ENCODE measurements at places on chromosomes 13 and 19. TPM values are rescaled to one million over a fixed set of nuclear protein-coding genes. Genes with fewer than 3 reads are reported as not detected.

DNA sequence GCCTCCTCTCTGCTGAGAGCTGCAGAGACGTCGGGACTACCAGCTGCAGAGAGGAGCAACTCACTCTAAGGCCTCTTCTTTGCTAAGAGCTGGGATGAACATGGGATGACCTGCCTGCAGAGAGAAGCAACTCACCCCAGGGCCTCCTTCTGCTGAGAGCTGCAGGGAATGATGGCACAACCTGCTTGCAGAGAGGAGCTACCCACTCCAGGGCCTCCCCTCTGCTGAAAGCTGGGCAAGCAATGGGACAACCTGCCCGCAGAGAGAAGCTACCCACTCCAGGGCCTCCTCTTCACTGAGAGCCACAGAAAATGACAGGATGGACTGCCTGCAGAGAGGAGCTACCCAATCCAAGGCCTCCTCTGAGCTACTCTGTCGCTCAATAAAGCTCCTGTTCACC, 6.9 kb upstream of the MLLT1 start:
- DNase-seq = no peak

The WASF3 gene
- total RNA-seq = 0.13 TPM

DNA sequence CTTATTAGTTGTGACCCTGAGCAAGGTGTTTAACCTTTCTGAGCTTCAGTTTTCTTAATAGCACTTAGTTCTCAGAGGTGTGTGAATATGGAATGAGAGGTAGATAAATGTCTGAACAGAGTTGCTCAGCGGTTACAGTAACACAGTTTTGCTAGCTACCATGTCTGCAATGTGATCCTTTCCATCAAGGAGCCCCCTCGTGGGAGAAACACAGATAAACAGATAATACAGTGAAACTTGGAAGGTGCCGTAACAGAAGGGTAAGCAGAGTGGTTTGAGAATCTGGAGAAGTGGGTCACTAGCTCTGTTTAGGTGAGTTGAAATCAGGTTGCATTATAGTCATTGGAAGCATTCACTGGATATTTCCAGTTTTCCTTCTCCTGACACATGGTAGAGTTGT, 38.9 kb downstream of the IRS2 start:
- DNase-seq = no peak

GRCh38 chr13:50882816-50883435, 26.7 kb upstream of the RNASEH2B start:
- no peak for DNase-seq

The MIR17HG gene
- 52.1 TPM for total RNA-seq

The GPR183 gene
- total RNA-seq = 22.6 TPM

DNA sequence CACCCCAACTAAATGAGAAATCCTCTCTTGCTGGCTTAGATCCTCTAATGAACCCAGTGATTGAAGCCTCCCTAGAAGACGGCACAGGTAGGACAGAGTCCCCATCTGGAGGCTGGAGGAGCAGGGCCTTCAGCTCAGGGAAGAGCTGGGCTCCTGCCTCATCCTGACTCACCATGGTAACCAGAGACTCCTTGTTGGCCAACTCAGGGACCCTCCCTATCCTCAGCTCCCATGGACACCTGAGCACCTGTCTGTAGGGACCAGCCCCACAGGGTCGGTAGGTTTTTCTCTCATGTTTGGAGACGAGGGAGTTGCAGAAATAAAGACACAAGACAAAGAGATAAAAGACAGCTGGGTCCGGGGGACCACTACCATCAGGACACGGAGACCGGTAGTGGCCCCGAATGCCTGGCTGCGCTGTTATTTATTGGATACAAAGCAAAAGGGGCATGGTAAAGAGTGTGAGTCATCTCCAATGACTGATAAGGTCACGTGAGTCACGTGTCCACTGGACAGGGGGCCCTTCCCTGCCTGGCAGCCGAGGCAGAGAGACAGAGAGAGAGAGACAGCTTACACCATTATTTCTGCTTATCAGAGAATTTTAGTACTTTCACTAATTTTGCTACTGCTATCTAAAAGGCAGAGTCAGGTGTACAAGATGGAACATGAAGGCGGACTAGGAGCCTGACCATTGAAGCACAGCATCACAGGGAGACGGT, 26.6 kb downstream of the SIGLEC7 start:
- no peak for DNase-seq

DNA sequence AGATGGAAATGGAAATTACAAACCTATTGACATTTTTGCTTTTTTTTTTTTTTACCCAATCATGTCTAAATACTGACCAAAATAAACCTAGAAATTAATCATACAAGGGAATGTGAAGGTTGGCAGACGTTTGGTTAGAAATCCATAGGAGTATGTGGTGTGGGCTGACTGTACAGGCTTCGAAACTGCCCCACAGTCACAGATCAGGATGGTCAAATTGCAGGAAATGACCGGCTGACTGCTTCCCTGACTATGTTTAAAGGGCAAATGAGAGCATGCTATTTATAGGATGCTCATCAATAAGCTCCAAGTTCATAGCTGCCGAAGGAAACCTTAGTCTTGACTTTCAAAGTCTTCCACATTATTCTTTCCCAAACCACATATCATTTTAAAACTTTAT, 118.4 kb downstream of the COG6 start:
- no peak for DNase-seq

DNA sequence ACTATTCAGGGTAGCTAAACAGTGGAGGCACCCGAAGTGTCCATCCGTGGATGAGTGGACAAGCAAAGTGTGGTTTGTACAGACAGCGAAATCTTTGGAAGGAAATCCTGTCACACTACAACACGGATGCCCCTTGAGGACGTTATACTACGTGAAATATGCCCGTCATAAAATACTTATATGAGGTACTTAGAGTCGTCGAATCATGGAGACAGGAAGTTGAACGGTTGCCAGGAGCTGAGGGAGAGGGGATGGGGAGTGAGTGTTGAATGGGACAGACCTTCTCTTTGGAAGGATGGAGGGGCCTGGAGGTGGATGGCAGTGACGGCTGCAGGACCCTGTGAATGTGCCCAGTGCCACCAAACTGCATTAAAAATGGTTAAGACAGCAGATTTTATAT, 11.6 kb downstream of the ATP4B start:
- DNase-seq = no peak

GRCh38 chr19:11693505-11694499, 44.9 kb downstream of the ZNF823 start:
- DNase-seq = no peak

GRCh38 chr19:615619-616018, 17.7 kb downstream of the POLRMT start:
- no peak for DNase-seq

- no peak for DNase-seq
Observed at GRCh38 chr13:34344816-34345215, 526.9 kb downstream of the RFC3 start.

GRCh38 chr19:17946965-17947784, 14.4 kb downstream of the CCDC124 start:
- DNase-seq = no peak

DNA sequence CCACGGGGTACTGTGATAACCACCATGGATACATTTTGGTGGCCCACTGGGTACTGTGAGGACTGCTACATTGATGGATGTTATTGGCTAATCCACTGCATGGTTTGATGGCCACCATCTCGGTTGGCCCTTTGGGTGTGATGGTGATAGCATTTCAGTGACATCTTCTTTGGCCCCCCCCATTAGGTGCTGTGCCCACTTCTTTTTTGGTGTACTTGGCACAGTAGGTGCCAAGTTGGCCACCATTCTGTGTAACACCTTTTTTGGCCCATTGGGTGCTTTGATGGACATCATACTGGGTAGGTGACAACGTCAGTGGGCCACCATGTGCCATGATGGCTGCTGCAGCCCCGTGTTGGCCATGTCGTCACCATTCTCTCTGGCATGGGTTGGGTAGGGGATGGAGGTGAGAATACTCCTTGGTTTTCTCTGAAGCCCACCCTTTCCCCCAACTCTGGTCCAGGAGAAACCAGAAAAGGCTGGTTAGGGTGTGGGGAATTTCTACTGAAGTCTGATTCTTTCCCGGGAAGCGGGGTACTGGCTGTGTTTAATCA, 9.2 kb downstream of the FOXA3 start:
- DNase-seq = no peak

The CYP4F2 gene
- not detected for total RNA-seq

The CALR3 gene
- not detected for total RNA-seq

DNA sequence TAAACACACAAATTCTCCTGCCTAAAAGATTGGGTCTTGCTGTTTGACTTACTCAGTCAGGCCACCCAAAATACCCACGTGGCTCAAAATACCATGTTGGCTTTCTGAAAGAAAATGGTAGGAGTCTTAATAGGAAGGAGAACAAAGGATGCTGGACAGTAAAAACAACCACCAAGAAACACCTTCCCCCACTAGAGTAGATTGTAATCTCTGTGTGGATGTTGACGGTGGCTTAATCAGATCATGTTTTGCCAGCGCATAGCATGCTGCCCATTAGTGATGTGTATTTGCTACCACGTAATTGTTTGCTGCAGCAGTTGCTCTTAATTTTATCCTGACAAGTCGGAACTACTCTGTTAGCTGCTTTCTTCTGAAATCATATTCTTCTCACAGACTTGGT, 1229.3 kb upstream of the SLC10A2 start:
- DNase-seq = no peak

- DNase-seq = no peak
Observed at GRCh38 chr13:39410096-39410901, 192.7 kb downstream of the LHFPL6 start.

The ZNF738 gene
- total RNA-seq = 11.7 TPM

DNA sequence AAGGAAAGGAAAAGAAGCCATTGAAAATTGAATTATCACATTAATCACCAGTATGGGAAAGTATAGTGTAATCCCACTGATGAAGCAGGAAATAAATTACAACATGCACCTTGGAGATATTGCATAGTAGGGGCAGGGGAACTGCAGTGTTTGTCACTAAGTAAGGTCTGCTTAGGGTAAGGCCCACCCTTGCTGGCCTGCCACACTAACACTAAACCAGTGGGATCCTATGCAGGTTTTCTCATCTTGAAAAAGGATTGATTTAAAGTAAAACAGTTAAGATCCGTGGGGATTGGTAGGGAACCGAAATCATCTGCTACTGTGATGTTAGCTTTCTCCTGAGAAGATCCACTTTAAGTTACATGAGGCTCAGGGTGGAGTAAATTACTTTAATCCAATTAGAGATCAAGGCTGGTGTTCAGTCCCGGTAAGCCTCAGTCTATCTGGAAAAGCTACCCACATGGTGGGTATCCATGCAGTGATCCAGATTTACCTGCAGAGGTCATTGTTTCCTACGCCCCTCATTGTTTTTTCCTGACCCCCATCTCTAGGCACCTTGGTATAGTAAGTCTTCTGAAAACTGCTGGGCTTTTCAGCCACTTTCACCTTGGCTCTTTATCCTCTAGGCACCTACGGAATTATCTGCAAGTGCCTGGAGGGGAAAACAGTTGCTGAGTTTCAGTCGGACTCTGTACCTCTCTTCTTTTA, 1014.9 kb upstream of the ATXN8OS start:
- DNase-seq = no peak

DNA sequence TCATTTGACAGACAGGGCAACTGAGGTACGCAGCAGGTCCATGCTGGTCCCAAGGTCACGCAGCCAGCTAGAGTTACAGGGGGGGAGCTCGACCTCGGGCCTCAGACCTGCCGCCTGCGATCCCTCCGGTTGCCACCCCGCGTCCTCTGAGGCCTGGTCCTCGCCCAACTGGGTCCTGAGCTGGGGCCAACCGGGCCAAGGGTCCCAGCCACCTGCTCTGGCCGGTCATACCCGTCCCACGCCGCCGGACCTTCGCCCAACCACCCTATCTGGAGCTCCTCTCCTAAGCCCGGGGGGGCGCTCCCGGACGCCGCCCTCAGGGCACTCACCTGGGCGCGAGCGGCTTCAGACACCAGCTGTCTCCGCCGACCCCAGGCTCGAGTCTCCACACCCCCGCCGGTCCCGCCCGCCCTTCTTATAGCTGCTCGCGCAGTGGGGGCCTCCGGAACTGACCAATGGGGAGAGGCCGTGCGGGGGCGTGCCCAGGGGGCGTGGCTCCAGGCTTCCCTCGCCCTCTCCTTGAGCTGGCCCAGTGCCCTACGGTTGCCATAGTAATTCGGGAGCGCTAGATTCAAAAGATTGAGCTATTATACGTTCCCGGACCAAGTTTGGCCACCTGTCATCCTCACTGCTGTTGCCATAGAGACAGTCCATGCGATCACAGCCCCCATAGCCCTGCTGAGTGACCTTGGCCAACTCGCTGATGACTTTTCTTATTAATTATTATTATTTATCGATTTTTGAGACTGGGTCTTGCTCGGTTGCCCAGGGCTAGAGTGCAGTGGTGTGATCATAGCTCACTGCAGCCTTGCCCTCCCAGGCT, at the start of gene PLIN5:
Gene PLIN5, minus strand, starts transcription at position 389 of the 823 bp plus-strand sequence. CDS start 1,150 bp downstream, outside the sequence.
- no peak for DNase-seq

The LILRA2 gene
- not detected for total RNA-seq

- no peak for DNase-seq
Observed at GRCh38 chr19:18704971-18705370, 21.5 kb downstream of the CRTC1 start.

The SIGLEC12 gene
- total RNA-seq = 0.54 TPM

DNA sequence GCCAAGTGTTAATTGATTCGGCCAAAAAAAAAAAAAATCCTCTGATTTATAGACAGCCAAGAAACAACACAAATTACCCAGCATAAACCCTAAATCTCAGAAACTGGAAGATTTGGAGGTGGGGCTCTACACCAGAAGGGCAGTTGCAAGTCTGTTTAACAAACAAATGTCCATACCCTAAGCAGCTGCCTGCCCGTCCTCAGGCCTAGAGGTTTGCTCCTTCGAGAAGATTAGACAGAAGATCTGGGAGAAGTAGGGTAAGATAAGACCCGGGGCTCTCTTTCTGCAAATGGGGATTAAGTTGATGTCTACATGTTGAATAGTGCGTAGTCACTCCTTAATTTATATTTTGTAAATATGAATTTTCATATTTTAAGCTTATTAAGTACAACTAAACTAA, 3.4 kb upstream of the N4BP2L1 start:
- DNase-seq = no peak

The PLK5 gene
- total RNA-seq = not detected

DNA sequence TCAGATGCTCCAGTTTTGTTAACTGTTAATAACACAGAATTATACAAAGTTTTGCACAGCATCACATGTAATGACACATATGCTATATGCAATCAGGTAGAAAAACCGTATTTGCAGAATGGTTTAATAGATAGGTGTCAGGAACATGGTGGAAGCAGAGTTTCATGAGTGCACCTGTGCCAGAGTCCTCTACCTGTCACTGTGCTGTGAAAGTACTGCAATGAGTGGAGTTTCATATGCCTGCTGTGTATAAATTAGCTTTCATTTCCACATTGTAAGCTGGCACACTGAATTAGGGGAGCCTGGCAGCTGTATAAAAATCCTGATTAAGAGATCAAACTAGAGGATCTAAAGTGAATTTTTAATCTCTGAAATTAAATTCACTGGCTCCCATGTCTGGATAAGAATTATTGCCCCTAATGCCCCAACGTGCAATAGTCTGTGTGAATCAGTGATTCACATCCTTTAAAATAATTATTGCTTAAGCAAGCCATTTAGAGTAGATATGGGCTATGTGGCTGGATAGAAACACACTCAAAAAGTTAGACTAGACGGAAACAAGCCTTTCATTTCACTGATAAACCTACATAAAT, 8.5 kb upstream of the EEF1AKMT1 start:
- DNase-seq = no peak

- DNase-seq = no peak
Observed at GRCh38 chr13:41203810-41204209, 9.4 kb upstream of the KBTBD7 start.

The SYCN gene
- total RNA-seq = not detected

GRCh38 chr13:22812793-22813192, 368.0 kb upstream of the SGCG start:
- DNase-seq = no peak

The KIR2DL4 gene
- 0.13 TPM for total RNA-seq

- no peak for DNase-seq
Observed at GRCh38 chr13:25899952-25900351, 151.9 kb downstream of the SHISA2 start.
